Activated B cell treated with CpG ODN at 0.5 μM for 24 hours (primary cell): ENCODE measurements at places on chromosomes 6 and 20. TPM values are rescaled to one million over a fixed set of nuclear protein-coding genes. Genes with fewer than 3 reads are reported as not detected.

Gene TPD52L2
- 36.7 and 38.8 TPM in 2 replicates for total RNA-seq

Gene KHDRBS2
- 5.5 and 6.9 TPM in 2 replicates for total RNA-seq

Gene ENPP4
- total RNA-seq: 13.0 and 13.6 TPM in 2 replicates

Gene EIF2S2
- 58.3 and 62.2 TPM in 2 replicates for total RNA-seq

Gene CHRNA4
- not detected in 2 replicates for total RNA-seq

Gene MRPL18
- 44.7 and 47.7 TPM in 2 replicates for total RNA-seq

Gene FAM120B
- 32.2 and 35.1 TPM in 2 replicates for total RNA-seq

Gene PTK6
- 0.49 and 0.69 TPM in 2 replicates for total RNA-seq

Gene HAO1
- not detected in 2 replicates for total RNA-seq

Gene MEP1A
- not detected in 2 replicates for total RNA-seq

Gene TCP11
- not detected in 2 replicates for total RNA-seq

DNA sequence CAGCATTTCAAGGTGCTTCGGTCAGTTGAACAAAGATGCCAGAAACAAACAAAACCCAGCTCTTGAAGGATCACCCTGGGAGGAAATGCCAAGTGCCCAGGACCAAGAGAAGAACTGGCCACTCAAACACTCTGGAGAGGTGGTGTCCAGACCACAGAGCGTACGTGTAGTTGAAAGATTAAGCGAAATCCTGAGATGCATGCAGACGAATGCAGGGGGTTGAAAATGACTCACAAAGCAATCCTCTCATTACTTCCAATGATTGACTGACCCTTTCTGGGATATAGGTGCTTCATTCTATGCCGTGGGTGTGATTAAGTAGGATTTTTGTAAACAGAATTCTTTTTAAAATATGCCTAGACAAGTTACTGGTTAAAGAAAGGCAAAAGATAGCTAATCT is 71.5 kb upstream of the ATXN1 start:
- DNase-seq: no peak

GRCh38 chr6:155970876-155971708 is 515.5 kb upstream of the NOX3 start:
- DNase-seq: no peak

GRCh38 chr6:47629954-47630353 is 68.4 kb upstream of the ADGRF4 start:
- DNase-seq: no peak

DNA sequence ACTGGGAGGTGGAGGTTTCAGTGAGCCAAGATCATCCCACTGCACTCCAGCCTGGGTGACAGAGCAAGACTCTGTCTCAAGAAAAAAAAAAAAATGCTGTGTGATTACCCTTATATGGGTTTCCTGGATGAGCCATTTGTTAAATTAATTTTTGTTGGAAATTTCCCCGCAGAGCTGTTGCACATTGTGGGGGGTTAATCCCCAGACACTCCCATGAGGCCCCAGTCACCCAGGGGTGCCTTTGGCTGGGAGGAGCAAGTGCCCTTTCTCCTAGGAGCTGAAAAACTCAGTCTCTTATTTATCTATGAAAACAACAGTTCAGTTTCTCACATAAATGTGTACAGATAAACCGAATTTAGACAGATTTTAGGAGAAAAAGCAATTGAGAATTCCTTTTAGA is 4.7 kb upstream of the DEFB132 start:
- no peak for DNase-seq

GRCh38 chr20:44629542-44629941 is 22.0 kb downstream of the ADA start:
- DNase-seq: no peak

GRCh38 chr20:50136822-50137599 is 16.5 kb downstream of the PEDS1 start:
- DNase-seq: no peak

- DNase-seq: no peak
Observed at GRCh38 chr20:5031206-5031557, 29.9 kb upstream of the SLC23A2 start.

GRCh38 chr6:704046-704445 is 11.1 kb upstream of the EXOC2 start:
- DNase-seq: no peak

DNA sequence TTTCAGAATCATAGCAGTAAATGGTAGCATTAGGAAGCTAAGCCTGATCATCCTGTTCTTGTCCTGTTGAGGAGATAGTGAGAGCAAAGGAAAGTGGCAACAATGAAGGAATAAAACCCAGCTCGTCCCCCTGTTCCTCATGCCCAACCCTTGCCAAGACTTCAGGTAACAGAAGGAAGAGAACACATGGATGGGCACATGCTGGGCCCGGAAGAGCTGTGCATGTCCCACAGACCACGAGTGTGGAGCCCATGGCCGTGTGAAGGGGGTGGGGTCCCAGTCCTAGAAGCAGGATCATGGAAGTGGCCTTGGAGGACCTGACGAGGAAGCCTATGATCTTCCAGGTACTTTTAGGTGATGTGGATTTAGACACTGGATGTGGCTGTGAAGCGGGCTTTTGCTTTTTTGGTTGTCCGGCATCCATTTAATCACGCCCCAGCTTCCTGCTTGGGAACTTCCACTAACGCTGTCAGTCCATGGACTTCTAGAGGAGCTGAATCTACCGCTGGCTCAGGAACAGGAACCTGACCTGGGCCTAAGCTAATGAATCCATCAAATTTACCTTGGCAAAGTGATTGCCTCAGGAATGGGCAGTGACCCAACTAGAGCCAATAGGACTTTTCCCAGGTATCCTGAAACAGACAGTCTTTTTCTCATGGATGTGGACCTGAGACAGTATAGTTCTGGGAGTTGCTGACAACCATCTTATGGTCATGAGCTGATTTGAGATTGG is 79.3 kb upstream of the ARMC2 start:
- DNase-seq: no peak

DNA sequence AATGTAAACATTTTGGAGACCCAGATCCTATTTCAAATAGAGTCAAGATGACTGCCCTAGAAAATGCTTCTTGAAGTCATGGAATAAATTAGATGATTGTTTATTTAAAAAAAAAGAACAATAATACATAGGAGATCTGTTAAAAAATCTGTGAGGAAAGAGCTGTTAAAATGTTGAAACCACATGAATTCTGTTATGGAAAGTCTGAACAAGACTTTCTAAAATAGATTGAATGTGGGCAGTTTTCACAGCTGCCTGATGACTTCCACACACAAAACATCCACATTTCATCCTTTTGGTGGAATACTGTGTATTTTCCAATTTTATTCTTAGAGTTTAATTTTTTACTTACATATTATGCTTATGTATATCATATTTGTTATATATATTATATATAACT is 186.1 kb downstream of the LAMA2 start:
- no peak for DNase-seq

- no peak for DNase-seq
Observed at GRCh38 chr20:46376196-46376785, 30.1 kb downstream of the ELMO2 start.

GRCh38 chr6:30960907-30961673 is 20.3 kb downstream of the MUCL3 start:
- no peak for DNase-seq

DNA sequence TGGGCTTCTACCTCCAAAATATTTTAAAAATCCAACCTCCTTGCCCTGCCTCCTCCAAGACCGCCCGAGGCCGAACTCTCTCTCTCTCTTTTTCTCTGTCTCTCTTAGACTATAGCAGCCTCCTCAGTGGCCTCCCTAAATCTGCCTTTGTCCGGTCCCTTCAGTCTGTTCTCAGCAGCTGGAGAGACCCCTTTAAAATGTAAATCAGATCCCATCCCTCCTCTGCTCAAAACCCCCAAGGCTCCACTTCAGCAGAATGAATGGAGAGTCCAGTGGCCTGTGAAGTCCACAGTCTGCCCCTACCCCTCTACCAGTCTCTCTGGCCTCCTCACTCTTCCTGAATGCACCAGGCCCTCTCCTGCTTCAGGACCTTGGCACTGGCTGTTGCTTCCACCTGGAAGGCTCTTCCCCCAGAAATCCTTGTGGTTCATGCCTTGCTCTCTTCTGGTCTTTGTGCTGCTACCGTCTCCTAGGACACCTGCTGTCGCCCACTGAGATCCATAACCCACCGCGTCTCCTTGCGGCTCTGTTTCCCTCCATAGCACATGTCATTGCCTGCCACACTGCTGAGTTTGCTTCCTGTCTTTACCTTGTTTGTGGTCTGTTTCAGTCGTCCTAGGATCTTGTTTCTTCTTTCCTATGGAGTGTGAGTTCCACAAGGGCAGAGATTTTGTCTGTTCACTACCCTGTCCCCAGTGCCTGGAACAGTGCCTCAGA is 6.0 kb downstream of the MLN start:
- no peak for DNase-seq

DNA sequence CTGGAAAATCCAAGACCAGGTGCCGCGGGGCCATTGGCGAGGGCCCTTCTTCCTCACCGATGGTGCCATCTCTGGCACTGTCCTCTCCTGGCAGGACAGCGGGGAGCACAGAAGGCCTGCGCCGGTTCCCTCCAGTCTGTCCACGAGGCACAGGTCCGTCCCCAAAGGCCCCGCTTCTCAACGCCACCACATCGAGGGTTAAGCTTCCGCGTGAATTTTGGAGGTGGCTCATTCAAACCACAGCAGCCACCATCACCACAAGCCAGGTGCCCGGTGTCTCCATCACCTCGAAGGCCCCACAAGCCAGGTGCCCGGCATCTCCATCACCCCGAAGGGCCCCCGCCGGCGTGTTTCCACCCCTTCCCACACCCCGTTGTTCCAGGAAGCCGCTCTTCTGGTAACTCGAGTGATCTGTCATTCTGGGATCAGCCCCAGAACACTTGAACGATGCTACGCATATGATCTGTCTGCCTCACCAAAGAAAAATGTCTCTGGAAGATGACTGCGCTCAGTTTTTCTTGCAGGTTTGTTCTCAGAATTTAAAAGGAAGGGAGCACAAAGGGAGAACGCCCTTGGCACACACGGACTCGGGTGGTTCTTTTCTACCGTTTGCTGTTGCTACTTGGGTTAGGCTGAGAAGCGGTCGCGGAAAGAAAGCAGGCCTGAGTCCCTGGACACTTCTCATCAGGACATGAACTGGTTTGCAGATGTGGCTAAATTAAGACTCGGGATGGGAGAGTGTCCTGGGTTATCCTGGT is 9.9 kb upstream of the KIF25 start:
- DNase-seq: no peak

DNA sequence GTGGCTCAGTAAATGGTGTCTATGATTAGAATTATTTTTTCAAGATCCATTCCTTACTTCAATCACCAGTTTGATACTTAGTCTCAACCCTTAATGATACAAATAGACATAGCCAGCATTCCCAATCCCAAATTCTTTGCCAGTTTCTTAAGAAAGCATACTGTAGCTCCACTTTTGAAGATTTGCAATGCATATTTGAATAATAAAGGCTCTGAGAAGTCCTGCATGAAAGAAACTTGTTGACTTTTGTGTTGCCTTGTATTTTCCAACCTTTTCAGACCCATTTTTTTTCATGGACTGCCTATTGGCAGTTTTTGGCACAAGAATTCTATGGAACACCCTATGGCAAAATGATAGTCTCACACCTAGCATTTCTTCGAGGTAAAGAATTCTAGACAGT is 215.6 kb upstream of the CHD6 start:
- no peak for DNase-seq

- no peak for DNase-seq
Observed at GRCh38 chr6:121393731-121394505, 41.5 kb upstream of the GJA1 start.

- no peak for DNase-seq
Observed at GRCh38 chr6:144566868-144567615, 281.9 kb downstream of the UTRN start.

GRCh38 chr6:168892031-168892430 is 361.6 kb downstream of the THBS2 start:
- DNase-seq: no peak

DNA sequence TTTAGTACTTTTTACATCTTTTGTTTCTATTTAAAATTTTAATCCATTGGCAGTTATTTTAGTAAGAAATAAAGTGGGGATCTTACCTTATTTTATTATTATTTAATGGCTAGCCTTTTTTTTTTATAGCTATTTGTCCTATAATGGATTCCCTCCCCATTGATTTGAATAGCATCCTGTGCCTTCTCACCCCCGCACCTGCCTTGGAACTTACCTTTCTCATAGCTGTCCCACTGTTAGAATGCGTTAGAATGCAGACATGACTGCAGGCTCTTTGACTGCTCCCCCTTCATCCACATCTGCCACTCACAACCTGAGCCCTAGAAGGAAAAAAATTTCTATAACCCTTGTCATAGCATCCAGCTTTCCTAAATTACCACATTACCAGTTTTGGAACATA is 9.1 kb downstream of the PKIB start:
- no peak for DNase-seq

GRCh38 chr6:85975957-85976356 is 333.3 kb upstream of the SYNCRIP start:
- no peak for DNase-seq

DNA sequence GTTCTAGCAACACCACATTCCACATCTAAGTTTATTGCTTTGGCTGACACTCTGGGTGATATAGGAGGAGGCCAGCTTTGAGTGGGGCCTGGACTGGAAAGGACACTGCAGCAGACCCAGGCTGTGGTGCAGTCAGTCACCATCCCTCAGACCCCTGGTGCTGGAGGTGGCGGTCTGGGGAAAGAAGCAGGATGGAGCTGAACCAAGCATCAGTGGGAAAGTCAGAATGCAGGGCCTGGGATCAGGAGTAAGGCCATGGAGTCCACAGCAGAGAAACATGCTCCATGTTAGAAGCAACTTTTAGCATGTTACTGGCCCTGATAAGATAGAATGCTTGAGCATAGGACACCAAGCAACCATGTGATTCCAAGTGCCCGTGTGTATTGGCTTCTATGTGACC is 5.9 kb downstream of the HLA-A start:
- no peak for DNase-seq

DNA sequence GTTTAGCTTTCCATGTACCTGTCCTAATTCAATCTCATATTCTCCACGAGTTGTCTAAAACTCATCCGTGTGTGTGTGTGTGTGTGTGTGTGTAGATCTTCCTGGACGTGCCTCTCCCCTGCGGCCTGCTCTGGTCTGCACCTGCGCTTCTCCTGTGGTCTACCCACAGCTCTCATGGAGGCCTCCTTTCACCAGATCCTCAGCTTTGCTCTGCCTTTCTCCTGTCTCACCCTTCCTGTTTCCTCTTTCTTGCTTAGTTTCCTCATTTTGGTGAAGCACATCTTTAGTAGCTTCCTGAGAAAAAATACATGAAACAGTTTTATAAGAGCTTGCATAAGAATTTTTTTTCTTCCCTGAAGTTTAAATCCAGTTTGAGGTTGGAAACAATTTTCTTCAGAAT is 18.1 kb downstream of the SLX4IP start:
- DNase-seq: no peak

DNA sequence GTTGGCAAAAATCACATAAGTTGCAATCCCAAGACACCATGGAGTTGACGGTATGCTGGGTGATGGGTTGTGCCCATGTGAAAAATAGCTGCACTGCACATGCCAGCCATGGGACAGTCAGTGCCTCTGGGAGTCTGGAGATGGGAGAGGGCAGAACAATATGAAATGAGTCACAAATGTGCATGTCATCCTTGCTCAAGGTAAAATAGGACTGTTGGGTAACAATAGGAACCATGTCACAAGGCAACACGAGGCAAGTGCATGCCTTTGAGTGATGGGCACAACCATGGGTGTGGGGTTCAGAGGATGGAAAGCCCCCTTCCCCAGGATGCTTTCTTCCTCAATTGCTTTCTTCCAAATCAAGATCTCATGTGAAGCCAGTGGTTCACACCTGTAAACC is 70.5 kb upstream of the PIM1 start:
- DNase-seq: no peak

- no peak for DNase-seq
Observed at GRCh38 chr6:162627362-162627761, 100.2 kb downstream of the PRKN start.

GRCh38 chr6:110930781-110931180 is 27.7 kb upstream of the GTF3C6 start:
- DNase-seq: no peak
